ENCODE measurements at places on chromosomes 2 and 18. TPM values are rescaled to one million over a fixed set of nuclear protein-coding genes. Genes with fewer than 3 reads are reported as not detected.

DNA sequence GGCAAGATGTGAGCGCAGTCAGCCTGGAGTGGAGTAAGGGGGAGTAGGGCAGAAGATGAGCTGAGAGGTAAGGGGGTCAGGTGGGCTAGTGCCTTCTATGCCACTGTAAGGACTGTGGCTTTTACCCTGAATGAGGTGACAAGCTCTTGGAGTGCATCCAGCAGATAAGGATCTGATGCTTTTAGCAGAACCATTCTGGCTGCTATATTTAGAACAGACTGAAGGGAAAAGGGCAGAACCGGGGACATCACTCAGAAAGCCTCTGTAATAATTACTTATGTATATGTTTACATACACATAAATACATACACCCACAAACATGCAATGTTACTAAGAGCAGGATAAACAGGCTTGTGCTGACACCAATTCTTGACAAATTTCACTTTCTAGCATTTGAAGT is 124.8 kb downstream of the DTNB start:
- DNase-seq, result no peak

DNA sequence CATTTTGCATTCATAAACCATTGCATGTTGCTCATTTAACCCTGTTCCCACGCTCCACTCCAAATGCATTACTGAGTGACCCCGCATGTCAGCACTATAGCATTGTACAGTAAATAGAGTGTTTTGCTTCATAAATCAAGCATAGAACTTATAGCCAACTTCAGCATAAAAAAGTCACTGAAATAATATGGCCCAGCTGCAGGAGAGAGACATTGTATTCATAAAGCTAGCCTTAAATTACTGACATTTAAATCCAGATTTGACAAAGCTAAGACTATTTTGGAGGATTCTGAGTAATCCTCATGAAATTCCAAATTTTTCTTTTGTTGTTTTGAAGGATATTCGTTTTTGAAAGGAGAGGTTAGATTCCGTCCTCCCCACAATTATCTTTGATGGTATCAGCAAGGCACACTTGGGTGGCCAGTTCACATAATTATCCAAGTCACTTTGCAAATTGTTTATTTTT is 320.9 kb upstream of the TCF4 start:
- no peak for DNase-seq

DNA sequence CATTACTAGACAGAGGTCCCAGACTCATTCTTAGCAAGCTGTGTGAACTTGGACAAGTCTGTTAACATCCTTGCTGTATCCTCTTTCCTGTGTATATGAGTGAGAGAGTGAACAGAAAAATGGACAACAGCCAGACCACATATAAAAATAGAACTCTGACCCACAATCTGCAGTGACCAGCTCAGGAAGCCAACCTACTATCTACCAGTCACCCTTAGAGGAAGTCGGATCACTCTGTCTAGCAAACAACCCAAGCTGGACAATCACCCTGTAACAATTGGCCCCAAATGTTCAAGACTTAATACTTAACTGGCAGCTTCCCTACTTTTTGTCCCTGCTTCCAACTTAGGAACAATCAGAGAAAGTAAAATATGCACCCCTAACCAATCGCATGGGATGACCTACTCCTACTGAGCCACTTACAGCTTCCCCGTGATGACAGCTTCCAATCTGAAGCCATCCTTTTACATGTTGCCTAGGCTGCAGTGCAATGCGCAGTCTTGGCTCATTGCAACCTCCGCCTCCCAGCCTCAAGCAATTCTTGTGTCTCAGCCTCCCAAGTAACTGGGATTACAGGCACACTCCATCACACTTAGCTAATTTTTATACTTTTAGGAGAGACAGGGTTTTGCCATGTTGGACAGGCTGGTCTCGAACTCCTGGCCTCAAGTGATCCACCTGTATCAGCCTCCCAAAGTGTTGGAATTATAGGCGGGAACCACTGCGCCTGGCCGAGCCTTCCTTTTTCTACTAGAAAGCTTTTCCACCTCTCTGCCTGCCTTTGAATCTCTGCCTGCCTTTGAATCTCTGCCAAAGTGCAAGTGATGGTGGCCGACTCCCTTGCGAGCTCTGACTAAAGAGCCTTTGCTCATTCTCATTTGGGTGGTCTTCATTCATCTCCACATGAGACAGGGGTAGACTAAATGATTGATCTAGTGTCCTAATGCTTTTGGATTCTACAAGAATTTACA is 158.3 kb upstream of the NDUFV2 start:
- no peak for DNase-seq

GKN2 gene
- polyA plus RNA-seq, result 3.3 TPM

SMYD1 gene
- not detected for polyA plus RNA-seq

DNA sequence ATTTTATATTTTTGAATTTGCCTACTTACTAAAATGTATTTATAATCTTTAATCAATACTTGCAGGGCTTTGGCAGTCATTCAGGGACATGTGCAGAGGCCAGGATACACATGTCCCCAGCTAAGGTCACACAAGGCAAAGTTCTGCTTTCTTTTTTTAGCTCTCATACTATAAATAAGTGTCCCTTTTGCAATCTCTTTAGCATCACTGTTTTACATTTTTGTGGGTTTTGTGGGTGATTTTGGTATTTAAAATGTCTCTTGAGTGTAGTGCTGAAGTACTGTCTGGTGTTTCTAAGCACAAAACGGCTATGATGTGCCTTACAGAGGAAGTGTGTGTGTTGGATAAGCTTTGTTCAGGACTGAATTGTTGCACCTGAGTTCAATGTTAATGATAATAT is 309.0 kb upstream of the GULP1 start:
- DNase-seq, result no peak

DNA sequence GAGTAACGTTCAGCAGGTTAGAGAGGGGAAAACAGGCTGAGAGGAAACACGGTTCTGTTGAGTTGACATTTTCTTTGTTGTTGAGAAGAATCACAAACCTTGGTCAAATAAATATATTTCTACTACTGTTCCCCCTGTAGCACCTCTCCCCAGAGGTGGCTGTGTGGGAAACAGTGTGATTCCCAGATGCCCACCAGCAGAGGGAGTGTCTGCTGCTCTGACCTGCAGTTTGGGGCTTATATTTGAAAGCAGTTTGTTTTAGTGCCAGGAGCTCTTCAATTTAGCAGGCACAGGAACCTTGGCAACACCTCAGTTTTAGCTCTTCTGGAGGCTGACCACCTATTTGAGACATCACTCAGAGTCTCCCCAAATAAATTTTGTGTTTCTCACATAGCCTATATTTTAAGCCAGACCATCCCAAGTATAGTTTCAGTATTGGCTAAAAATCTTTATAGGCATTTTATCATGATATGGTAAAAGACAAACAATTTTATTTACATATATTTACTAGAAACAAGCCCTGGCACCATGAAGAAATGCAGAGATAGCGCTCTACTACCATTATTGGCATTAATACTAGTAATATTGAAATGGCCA is 75.7 kb downstream of the PIK3C3 start:
- peak; percentile 24 for DNase-seq

GPBAR1 gene
- polyA plus RNA-seq, result 0.12 TPM

TACR1 gene
- 0.14 TPM for polyA plus RNA-seq

DNA sequence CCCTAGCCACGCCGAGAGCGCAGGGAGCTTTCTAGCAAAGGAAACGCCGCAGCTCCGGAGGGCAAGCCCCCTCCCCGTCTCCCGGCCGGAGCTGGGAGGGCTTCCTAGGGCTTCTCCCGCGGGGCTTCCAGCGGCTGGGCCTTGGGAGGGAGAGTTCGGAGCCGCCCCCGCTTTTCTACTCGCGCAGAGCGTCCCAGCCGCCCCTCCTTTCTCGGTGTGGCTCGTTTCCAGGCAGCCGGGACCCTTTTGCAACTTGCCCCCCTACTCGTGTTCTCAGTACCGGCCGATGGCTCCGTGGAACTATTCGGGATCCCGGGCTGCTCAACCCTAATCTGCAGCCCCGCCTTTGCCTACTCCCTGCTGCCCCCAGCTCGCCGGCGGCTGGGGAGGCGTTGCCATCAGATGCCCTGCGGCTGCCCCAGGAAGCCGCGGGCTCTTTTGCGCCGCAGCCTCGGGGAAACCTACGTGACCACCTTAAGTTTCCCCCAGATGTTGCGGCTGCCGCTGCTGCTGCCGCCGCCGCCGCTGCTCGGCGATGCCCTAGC is 1.5 kb upstream of the NR4A2 start:
- no peak for DNase-seq

All from A549 (cell line).